ENCODE measurements at places on chromosomes 6 and 20.
A peak's percentile ranks its signal among the peaks of the same experiment; 100 is the strongest.

- no peak for DNase-seq
These were observed 59.5 kb downstream of the PSMG4 start for GRCh38 chr6:3318226-3318625.

DNA sequence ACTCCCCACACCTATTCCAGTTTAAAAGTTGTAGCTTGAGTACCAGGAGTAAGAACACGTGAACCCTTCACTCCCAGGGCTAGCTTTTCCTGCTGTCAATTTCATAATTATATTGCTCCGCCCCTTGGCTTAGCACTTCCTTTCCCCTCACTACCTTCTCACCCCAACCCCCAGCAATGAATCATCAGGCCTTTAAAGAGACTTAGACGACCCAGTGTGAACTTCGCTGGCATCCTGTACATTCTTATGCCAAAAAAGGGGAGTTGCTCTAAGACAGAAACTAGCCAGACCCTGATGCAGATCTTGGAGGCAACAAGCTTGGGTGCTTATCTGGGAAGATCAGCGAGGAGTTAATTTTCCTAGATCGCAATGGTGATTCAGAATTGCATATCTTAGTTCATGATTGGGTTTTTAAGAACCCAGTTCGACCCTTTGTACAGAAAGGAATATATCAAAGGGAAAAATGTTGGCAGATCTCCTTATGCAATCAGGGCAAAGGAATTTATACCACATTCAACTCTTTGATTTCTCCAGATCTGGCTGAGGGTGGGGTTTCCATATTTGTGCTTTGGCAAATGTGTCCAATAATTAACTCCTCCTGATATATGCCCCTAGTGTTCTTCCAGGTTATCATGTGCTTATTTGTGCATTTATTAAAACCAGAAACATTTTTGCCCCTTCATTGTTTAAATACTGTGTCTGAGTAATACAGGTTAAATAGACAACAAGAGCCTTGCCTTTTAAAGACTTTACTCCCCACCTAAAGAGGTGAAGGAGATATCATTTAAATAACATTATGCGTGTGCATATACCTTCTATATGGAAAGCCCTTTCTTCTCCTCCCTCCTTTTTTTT is 8.1 kb upstream of the ATXN1 start:
- DNase-seq: peak; percentile 47

GRCh38 chr6:53917464-53917842 is 122.6 kb downstream of the LRRC1 start:
- no peak for DNase-seq

DNA sequence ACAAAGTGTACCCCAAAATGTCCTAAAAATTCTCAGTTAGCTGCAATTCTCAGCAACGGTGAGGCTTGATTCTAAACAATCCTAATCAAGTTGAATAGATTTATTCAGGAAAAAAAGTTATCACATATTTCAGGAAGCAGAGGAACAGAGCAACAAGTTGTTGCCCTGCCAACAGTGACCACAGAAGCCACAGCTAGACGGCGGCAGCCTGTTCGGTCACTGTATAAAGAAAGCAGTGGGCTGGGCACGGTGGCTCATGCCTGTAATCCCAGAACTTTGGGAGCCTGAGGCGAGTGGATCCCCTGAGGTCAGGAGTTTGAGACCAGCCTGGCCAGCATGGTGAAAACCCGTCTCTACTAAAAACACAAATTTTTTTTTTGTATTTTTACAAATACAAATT is 171.2 kb upstream of the BMP5 start:
- DNase-seq: no peak

GRCh38 chr6:93136111-93136510 is 283.2 kb downstream of the EPHA7 start:
- no peak for DNase-seq

Measured in stimulated activated CD8-positive, alpha-beta memory T cell treated with anti-CD3 and anti-CD28 coated beads, Interleukin-4, amount 100 ng/mL, for 1 hour (primary cell).